ENCODE measurements at places on chromosomes 1 and 21.

DNA sequence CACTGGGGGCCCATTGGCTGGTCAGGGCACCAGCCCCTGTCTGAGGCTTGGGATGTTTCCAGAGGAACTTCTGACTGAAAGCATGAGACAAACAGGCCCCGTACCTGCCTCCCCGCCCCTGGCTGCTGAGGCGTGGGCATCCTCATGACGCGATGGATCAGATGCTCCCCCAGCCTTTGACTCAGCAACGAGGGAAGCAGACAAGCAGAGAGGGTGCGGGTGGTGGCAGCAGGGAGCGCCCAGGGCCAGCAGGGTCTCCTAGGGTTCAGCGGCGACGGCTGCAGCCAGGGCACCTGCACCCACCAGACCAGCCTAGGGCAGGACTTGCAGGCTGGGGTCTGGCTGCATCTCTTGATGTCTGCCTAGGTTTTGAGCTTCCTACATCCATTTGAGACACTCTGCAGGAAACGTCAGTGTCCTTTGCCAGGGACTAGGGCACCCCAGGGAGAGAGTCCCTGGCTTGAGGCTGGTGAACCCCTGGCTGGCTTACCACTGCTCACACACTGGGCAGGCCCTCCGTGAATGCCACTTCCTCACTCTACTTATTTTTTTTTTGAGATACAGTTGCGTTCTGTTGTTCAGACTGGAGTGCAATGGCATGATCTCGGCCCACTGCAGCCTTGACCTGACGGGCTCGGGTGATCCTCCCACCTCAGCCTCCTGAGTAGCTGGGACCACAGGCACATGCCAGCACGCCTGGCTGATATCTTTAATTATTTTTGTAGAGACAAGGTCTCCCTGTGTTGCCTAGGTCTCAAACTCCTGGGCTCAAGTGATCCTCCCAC is 63.3 kb downstream of the DHRS3 start:
- DNase-seq, result peak; percentile 25

DNA sequence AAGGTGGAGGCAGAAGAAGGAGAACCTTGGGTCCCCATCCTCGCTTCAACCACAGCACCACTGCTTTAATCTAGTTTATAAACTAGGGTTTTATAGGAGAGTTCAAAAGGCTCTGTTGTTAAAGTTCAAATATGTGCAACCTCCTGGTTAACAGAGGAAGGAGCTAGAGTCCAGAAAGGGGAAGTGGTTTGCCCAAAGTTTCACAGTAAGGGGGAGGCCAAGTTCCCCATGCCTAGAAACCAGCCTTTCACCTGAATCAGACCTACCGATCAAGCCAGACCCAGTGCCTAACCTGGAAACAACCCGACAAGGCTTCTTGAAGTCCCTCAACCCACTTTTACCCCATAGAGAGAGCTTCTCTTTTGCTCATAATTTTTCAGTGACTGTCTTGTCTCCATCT is 106.5 kb downstream of the PLPP3 start:
- no peak for DNase-seq

DNA sequence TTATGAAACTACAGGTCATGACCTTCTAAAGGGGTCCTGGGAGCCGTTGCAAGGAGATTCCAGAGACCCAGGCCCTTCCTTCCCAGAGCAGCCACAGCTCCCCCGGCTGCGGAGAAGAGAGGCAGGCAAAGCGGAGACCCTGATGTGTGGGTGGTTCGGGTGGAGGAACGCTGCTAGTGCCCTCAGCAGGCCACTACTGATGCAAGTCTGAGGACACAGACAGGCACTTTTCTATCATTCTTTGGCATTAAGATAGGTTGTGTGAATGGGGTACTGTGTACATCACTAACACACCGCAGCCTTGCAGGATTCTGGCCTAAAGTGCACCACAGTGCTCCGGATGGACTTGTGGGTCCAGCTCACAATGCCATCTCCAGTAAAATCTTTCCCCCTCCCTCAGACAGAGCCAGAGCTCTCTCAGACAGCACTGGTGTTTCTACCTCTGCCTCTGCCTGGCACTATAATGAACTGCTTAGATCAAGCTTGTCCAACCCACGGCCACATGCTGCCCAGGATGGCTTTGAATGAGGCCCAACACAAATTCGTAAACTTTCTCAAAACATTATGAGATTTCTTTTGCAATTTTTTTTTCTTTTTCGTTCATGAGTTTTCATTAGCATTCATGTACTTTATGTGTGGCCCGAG is 121.4 kb downstream of the TGFBR3 start:
- DNase-seq, result no peak

- peak; percentile 84 for DNase-seq
Observed at GRCh38 chr1:96234299-96234698, 487.3 kb upstream of the PTBP2 start.

DNA sequence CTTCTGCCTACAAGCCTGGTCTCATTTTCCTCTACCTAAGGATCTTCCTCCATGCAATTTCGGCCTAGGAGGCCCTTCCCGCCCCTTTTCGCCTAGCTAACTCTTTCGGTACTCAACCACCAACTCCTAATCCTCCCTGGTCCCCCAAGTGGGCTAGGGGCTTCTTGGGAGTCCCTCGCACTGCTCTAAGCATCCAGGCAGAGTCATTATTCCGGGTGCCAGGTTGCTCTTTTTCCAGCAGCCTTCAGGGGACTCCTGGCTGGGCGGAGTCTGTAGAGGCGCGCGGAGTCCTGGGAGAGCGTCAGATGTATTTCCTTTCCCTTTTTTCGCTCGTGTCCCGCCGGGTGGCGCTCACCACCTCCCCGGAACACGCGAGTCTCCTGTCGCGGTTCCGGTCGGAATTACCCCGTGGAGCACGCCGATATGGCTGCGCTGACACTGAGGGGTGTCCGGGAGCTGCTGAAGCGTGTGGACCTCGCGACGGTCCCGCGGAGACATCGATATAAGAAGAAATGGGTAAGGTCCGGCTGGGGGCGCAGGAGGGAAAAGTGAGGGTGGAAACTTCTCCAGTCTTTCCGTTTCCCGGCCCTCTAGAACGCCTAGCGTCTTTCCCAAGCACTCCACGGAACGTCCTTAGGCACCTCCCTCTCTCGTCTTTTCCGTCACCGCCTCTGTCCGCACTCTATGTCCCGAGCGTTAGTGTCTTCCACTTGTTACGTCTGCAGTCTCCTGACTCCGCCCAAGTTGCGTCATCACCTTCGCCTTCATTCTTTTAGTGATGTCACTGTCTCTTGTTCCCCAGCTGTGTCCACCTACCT is at the start of gene NSUN4:
Gene NSUN4 (plus strand): TSS at position 404 of the 818 bp plus-strand sequence. CDS start 20 bp downstream, at position 424.
- DNase-seq, result peak; percentile 96

- DNase-seq, result no peak
Observed at GRCh38 chr1:186901631-186902030, 72.9 kb downstream of the PLA2G4A start.

- no peak for DNase-seq
Observed at GRCh38 chr1:156487862-156488261, 12.7 kb downstream of the MEF2D start.

DNA sequence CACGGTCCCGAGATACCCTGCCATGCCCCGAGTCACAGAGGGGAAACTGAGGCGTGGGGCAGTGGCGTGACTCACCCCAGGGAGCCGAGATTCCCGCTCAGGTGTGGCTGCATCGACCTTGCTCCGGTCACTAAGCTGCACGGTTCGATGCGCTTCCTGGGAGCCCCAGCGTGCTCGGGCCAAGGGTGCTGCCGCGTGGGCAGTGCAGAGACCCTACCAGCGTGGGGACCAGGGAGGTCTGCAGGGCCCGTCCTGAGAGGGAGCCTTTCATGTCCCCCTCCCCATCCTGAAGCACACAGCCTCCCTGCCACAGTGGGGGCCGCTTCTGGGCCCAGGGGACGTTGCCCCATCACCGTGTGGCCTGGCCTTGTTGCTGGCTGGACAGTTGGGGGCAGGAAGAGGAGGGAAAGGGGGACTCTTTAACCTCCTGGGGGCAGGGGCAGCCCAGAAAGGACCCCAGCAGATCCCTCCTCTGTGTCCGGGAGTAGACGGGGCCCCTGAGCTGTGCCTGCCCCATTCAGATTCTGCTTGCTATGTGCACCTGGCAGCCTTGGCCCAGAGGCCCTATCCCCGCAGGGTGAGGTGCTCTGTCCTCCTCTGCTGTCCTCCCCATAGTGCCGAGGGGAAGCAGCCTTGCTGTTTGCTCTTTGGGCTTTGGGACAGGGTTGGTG is 52.3 kb downstream of the COL18A1 start:
- DNase-seq, result peak; percentile 63

DNA sequence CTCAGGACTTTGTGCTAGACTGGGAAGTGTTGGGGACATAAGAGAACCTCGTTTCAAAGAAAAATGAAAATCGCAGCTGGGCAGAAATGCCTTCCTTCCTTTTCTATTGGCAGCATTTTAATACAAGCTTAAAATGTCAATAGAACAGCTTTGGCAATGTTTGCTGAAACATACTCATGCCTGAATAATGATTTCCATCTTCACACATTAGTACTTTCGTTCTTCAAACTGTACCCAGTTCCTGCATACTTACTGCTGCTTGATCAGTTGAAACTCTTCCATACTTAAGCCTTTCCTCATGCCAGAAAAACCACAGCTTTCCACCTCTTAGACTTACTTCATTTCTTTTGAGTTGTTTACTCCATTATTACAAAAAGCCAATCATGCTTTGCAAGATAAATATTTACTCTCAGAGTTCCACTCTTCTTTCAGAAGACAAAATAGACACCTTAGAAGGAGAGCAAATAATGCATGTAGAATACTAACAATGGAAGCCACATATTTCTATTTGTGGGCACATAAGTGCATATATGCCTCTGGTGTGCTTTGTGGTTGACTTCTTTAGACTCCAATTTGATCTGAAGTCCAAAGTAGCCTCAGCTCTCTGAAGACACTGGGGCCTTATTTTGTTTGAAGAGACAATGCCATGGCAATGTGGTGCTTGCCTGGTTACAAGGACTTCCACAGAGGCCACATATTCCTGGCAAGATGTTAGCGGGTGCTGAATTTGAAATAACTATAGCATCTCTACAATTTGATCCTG is 22.7 kb upstream of the CD55 start:
- DNase-seq, result no peak

DNA sequence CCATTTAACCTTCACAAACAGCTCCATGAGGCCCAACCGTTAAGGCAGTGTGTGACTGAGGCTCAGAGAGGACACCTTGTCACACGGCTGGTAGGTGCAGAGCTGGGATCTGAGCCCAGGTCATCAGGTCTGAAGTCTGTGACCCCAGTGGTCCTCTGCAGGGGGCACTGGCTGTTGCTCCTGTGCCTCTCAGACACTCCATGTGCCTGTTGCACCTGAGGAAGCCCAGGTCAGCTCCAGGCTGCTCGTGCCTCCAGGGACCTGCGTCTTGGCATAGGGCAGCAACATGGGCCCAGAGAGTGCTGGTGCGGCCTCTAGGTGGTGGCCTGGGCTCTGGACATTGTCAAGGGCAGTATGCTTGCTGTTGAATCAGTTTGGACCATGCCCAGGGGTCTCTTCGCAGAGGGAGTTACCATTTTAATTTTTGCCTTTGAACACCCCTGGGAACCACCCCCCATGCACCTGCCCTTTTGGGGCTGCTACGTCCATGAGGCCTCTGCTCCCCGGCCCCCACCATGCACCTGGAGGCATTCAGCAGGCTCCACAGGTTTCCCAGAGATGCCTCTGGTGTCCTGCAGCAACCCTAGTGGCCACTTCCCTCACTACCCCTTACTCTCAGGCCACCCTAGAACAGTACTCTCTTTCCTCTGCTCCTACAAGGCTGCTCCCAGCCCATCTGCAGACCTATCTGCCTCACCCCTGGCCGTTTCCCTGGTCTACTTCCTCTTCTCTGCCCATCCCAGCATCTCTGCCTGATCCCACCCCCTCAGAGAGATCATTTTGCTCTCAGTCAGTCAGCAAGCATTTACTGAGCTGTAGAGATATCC is 25.2 kb upstream of the EPS8L3 start:
- no peak for DNase-seq

- no peak for DNase-seq
Observed at GRCh38 chr1:168876830-168877229, 147.8 kb upstream of the DPT start.

DNA sequence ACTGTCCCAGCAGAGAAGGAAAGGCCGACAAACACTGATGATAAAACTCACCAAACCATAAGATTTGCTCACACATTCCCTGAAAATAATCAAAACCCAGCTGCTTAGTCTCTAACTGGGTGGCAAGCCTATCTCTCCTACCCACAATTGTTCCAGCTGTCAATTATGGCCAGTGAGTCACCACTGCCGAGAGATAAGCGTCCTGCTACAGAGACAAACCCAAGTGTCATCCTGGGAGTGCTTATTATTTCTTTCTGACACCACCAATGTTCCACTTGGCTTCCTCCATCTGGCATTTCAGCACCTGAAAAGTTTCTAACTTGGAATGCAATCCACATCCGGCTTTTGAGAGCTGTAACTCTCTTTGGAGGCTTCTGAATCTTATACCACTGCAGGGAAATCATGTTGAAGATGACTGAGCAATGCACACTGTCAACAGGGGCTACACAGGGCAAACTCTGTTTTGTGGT is 51.5 kb upstream of the VAV3 start:
- no peak for DNase-seq

DNA sequence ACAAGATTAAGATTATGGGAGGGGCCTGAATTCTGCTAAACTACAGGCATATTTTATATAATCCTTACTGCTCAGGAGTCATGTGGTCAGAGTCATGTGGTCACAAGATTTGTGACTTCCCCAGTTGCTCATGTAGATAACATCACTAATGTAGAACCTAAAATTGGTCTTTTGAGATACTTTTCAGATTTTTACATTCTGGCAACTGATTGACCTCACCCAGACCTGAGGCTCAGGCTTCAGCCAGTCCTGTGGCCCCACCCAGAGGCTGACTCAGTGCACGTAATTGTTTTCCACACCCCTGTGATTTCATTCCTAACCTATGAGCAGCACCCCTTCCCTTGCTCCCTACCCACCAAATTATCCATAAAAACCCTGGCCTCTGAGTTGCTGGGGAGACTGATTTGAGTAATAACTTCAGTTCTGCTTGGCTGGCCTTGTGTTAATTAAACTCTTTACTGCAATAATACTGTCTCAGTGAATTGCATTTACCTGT is 41.7 kb upstream of the ZNF326 start:
- DNase-seq, result no peak

DNA sequence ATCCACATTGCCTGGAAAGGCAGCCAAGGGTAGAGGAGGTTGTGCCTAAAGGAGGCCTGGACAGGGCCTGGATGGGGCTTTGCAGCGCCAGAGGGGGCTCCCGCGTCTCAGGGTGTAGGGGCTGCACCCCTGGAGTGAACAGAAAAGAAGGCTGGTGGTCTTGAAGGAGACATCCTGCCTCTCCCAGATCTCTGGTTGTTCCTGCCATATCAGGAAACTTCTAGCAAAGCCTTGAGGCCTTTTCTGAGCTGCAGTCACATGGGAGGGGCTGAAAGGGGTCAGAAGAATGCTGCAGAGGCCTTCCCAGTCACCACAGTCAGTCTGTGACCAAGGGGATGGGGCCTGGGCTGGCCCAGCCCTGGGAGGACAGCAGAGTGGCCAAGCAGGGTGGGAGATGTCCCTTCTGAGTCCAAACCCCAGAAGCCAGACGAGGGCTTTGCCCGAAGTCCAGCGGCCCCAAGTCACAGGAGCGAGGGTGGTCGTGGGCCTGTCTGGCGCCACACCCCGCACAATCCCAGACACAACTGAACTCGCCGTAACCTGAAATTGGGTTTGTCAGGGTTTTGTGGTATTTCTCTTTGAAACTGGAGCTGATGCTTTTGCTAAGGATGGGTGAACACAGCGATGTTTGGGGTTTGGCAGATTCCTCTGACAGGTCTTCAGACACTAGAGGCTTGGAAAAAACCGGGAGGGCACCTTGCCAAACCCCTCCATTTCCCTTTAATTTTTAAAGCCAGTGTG is 29.6 kb downstream of the SIM2 start:
- DNase-seq, result no peak
